ENCODE measurements at places on chromosomes 4 and X.

DNA sequence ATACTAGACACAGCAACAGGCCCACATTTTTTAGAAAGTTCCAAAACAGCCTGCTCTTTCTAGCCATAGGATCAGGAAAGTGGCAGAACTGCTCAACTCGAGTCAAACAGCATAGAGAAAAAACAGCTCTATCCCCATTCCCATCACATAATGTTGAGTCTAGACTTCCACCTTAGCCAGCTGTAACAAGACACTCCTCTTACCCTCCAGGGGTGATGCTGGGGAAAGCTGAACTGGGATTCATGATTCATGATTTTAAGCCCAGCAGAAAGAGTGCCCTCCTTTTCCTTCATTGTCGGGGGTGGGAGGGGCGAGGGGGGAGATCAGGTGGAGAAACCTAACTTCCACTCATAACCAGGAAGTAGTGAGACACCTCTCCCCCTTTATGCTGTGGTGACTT lies 86.1 kb downstream of the CENPC start:
- DNase-seq, result no peak

- DNase-seq, result no peak
Observed at GRCh38 chrX:16946971-16947562, 609 bp downstream of the REPS2 start.

- no peak for DNase-seq
Observed at GRCh38 chr4:82423245-82424054, 6.8 kb downstream of the HNRNPDL start.

DNA sequence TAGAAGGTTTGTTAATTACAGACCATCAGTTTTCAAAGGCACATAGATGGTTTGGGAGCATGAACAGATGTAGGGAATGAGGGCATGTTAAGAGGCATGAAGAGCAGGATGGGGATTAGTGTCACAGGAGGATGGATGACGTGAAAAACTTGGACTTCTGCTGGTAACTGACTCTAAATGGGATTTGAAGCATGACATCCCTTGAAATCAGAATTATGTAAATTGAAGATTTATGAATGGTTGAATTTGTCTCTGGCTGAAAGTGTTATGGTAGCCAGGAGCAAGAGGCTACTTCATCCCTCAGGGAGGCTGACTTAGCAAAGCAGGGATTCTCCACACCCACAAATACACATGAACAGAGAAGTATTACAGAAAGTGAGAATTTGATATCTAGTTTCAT lies 454.6 kb downstream of the MAGEB5 start:
- DNase-seq, result no peak

DNA sequence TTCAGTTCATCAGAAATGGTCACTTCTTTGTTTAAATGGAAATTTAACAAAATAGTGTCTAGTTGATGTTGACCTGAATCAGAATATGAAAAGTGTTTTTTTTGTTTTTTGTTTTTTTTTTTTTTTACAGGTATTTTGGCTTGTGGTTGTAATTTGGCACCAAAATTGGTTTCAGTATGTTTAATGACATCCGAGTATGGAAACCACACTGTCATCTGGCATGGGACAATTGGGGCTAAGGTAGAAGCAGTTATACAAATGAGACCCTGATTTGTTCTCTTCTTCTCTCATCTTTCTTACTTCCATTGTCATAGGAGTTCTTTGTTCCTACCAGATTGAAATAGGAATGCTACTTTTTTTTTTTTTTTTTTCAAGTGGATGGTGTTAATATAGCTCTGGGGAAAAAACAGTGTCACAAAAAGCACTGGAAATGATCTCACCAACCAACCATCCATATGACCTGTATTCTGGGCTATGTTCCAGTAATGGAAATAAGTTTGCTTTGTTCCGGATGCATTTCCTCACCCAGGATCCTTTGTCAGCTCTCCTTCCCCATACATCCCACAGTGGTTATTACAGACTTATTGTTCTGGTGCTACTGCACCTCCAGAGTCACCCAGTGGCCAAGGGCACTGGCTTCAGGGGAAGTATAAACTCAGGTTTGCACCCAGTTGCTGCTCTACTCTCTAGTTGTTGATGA lies 95.8 kb downstream of the ATXN3L start:
- DNase-seq, result peak; percentile 78

DNA sequence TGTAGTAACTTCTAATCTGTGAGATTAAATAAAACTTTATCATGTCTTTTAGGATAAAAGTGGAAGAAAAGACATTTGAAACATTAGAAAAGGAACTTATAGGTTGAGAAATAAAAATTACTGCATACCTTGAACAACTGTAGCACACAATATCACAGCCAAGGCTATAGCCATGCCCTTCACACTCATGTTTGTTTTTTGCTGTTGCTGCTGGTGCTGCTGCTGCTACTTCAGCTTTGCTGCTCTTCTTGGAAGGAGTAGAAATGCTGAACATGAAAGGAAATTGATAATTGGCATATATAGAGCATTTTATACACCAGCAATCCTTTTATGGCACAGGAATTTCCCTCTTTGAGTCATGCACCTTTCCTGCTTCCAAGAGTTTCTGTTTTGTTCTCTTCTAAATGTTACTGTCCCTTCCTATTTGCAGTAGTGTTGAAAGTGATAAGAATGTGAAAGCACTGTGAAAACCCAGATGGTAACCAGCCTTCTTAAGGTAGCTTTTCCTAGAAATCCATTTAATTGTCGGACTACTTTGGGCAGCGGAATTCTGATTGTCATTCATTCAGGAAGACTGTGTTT lies at the start of gene CXCL11:
Gene CXCL11, minus strand, starts transcription at position 272 of the 582 bp plus-strand sequence. Its CDS starts 83 bp downstream, at position 189.
- no peak for DNase-seq
